ENCODE measurements at places on chromosomes 2 and 18.

GRCh38 chr2:68544811-68545210 lies 77.4 kb downstream of the APLF start:
- no peak for DNase-seq

GRCh38 chr18:67280486-67281242 lies 235.9 kb downstream of the DSEL start:
- DNase-seq = no peak

- DNase-seq = no peak
Observed at GRCh38 chr2:15933184-15933845, 7.0 kb upstream of the MYCN start.

DNA sequence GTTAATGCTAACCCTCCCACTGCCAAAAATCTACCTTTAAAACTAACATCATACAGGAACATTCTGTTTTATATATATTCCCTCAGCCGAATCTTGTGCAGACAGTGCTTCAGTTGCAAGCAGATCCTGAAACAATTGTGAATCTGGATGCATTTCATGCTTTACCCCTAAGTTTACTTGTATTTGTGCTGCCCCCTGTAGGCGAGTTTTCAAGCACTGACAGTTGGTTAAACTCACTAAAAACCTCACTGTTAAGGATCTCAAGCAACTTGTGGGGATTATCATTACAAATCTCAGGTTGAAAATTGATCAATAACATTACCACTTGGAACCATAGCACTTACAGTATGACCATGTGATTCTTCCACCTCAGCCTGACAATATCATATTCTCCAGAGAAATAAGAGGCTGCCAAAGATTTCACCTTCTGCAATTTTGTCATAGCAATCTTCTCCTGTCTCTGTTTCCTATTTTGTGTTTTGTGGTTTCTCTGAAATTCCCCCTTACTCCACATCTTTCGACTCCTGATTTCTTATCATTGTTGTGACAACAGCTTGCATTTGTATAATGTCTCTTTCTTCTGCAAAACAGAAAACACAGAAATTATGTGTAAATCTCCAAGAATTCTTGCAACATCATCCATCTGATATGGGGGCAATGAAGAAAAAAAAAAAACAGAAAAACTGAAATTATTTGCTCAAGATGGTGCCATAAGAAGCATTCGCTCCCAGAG lies 354.6 kb upstream of the SETBP1 start:
- no peak for DNase-seq

DNA sequence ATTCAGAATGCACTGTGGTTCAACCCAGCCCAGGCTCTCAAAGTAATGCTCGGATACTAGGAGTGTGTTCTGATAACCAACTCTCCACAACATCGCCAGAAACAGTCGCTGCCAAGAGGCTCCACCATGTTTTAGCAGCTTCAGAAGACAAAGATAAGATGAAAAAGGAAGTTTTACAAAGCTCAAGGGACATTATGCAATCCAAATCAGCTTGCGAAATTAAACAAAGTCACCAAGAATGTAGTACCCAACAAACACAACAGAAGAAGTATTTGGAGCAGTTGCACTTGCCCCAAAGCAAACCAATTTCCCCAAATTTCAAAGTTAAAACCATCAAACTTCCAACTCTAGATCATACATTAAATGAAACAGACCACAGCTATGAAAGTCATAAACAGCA lies 360.9 kb downstream of the XIRP2 start:
- no peak for DNase-seq

DNA sequence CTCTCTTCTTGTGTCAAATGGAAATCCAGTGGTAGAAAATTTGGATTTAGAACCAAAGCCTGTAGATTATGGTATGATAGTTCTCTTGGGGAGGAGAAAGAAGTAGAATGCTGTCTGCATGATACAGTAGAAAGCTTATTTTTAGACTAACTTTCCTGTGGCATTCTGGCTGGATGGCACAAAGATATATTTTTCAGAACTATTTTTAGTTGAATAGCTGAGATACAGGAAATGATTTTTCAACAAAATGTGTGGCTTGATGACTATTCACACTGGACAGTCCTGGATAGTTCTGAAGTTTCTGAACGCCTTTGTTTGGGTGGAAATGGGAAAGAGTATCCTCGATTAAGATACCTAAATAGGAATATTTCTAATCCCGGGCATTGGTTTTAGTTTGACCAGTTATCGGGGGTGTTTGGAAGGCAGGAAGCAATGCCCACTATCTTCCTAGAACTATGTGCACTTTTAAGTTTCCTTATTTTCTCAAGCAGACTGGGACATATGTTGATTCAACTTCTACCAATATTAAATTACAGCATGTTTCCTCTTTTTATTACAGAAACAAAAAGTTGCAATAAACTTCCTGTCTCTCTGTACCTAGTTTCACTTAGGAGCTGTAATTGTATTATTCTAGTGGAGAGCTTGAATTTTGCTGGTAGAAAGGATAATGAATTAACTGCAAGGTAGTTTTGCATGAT lies 32.1 kb downstream of the GDF7 start:
- DNase-seq = no peak

- no peak for DNase-seq
Observed at GRCh38 chr18:49177812-49178211, 227.0 kb upstream of the SMAD7 start.

DNA sequence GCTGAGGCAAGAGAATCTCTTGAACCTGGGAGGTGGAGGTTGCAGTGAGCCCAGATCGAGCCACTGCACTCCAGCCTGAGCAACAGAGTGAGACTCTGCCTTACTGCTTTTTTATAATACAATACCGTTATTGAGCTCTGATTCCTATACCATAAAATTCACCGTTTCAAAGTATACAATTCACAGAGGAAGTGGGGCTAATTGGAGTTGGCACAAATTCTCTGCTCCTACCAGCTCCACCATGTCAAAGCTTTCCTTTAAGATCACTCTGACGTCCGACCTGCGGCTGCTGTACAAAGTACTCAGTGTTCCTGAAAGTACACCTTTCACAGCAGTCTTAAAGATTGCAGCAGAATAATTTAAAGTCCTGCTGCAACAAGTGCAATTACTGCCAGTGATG lies 29.6 kb upstream of the CYBRD1 start:
- DNase-seq = no peak

DNA sequence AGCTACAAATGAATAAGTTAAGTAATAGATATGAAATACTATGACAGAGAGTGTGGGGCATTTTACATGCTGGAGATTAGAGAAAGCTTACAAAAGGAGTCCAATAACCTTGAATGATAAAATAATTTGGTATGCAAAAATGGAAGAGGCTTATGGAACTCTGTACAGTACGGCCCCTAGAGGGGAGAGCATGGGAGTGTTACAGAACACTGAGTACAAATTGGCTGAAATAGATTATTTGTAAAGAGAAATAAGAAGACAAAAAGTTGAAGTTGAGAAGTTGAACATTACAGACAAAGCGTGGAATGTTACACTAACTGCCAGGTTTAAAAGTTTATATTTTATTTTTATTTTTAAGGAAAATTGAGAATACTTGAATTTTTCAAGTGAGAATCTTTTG lies 192.1 kb upstream of the DOK6 start:
- DNase-seq = no peak

DNA sequence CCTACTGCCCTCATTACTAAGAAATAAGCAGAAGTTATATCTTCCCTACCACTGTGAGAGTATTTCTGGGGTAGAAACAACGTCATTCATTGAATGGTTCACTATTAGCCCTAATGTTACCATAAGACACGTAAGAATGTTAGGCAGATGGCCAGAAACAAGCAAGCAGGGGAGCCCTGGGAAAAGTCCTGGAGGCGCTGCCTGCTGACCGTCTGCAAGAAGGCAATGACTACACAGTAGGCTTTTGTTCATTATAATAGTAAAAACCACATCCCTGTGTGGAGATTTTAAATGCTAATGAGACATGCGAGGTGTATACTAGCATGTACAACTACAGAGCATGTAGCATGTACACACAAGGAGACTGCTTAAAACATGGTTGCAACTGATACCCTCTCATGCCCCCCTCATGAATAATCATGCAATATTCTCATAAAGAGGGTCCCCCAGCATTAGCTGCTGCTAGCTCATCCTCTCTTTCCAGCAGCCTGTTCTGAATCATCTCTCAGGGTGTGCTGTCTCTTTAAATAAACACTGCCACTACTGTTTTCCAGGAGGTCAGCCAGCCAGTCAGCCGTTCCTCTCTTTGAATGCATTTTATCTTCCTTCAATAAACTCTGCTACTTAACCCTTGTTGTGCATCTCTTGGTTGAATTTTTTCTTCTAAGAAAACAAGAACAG lies 23.6 kb downstream of the SUCLG1 start:
- DNase-seq = no peak

DNA sequence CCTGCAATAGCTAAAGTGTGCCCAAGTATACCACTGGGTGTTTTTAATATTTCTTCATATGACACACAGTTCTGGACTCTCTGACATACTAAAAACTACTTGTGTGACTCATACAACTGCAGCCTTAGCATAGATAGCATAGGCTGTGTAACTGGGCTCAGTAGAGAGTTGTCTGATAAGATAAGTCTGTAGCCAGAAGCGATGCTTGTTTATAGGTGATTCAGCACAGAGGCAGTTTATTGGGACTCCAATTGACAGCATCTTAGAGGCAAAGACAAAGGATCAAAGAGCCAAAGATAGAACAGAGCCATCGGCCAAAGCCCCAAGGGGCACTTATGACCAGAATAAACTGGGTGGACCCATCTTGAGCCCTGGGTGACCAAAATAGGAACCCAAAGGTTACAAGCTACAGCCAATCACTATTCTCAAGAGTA lies 42.3 kb downstream of the AAK1 start:
- no peak for DNase-seq

GRCh38 chr2:20544153-20544747 lies 97.4 kb downstream of the RHOB start:
- DNase-seq = no peak

DNA sequence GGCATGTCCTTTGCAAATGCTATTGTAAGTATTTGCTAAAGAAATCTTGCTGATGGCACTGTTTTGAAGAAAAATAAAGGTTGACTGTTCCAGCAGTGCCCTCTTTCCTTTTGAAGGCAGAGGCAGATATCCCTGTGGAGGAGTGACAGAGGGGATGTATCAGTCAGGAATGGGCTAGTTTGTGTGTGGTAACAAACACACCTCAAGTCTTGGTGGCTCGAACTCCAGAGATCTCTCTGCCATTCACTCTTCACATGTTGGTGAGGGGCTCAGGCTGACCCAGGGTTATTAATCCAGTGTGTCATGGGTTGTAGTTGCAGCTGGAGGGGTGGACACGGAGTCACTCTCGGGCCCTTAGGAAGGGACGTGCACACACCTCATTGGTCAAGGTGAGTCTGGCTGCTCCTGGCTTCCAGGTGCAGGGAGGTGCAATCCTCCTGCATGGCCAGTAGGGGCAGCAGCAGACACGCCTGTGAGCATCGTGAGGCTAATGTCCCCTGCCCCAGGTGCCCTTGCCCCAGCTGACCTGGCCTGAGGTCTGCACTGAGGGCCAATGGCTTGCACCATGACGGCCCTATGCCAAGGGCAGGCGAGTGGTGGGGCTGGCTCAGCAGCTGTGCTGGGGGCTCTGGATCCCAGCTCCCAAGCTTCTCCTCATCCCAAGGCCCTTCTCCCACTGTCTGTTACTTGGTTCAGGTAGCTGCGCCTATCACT lies 146.5 kb downstream of the ASB1 start:
- DNase-seq = peak; percentile 79

DNA sequence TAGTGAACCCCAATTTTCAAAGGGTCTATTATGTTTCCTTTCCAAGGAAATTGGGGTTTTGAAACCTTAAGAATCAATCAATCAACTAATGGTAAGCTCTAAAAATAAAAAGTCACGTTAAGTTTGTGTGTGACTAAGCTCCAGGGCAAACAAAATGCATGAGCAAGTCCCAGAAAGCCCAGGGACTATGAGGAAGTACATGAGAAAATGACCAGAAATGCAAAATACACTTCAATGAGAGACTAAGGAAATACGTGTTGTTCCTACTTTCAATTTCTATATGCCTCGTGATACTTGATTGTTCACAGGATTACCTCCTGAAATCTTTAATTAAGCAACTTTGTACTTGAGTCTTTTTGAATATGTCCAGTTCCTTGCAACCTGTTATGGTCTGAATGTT lies 684.4 kb upstream of the SYT4 start:
- no peak for DNase-seq

- no peak for DNase-seq
Observed at GRCh38 chr2:18454692-18455235, 105.7 kb downstream of the RDH14 start.

GRCh38 chr2:88950010-88950409 lies 258.5 kb downstream of the RPIA start:
- no peak for DNase-seq

GRCh38 chr18:4264347-4264791 lies 190.7 kb downstream of the DLGAP1 start:
- no peak for DNase-seq

All from HuH-7.5 (cell line).